ENCODE measurements at places on chromosomes 4 and X.

GRCh38 chr4:112721627-112722026 is 84.7 kb downstream of the LARP7 start:
- no peak for DNase-seq

DNA sequence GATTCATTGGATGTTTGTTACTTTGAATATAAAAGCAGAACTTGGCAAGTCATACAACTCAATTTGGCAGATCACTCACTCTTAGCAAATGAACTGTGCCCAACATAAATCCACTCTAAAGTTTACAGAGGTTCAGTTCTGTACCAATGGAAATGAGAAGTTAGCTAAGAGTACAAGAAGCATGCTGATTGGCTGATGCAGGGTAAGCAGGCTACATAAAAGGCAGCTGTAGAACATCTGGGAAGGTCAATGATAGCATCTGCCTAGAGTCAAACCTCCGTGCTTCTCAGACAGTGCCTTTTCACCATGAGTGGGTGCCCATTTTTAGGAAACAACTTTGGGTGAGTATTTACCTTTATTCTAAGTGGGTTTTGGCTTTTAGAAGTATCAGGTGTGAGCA is at the start of gene TDO2:
TDO2 (plus strand) TSS at position 244 of the 400 bp plus-strand sequence; CDS start at position 307, 63 bp downstream.
- no peak for DNase-seq

DNA sequence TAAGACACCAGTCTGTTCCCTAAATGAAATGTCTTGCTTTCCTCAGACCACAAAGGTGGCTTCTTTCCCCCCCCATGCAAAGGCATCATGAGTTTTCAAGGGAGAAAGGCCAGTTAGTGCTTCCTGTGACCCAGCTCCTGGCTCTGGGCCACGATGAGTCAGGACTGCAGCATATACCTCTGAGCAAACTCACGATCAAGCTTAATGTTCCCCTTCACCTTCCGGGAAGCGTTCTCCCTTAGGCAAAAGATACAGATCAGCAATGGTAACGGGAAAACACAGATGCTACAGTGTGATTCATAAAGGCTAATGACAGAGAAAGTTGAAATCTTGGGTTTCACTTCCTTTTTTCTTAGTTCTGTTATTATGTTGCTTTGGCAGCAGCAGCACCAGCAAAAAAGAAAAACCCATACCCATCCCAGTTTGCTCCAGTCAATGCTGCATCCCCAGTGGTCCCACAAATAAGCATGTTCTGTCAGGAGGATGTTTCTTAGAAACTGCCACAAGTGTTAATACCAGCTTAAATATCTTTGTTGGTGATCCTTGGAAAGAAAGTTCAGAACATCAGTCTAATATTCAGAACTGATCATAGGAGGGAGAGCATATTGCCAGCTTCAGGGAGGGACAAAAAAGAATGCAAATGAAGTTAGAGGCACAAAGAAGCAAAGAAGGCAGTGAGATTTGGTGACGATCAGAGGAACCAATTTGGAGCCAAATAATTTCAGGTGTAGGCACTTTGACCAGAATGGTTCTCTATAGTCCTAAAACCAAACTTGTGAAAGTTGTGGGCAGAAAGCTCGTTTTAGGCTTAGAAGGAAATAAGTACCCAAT is 41.2 kb downstream of the LONRF3 start:
- peak; percentile 77 for DNase-seq

GRCh38 chr4:127965062-127965802 is at the start of the genes ABHD18 and MFSD8:
ABHD18 (plus strand) TSS chr4:127965406; CDS start chr4:127982956, 17,550 bp downstream.
MFSD8 (minus strand) TSS chr4:127965173; CDS start chr4:127965133, 40 bp downstream.
- peak; percentile 96 for DNase-seq

DNA sequence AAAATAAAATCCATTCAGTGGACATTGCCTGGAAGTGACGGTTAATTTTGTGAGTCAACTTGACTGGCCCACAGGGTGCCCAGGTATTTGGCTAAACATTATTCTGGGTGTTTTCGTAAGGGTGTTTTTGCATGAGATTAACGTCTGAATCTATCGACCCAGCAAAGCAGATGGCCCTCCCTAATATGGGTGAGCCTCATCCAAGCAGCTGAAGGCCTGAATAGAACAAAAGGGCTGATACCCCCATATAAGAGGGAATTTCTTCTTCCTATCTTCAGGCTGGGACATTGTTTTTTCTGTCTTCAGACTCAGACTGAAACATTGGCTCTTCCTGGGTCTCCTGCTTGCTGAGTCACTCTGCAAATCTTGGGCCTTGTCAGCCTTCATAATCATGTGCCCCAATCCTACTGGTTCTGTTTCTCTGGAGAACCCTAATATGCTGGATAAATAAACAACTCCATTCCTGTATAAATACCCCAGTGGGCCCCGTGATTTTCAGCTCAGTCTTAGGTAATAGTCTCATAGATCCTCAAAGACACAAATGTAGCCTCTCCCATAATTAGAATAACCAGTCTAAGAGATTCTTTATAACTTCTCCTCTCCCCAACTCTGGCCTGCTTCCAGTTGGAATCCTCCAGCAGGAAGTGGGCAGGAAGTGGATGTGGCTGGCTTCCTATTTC is 33.1 kb upstream of the DDX3X start:
- DNase-seq, result peak; percentile 36

- peak; percentile 66 for DNase-seq
Measured at GRCh38 chr4:181971973-181972372, 271.2 kb upstream of the TENM3 start.

DNA sequence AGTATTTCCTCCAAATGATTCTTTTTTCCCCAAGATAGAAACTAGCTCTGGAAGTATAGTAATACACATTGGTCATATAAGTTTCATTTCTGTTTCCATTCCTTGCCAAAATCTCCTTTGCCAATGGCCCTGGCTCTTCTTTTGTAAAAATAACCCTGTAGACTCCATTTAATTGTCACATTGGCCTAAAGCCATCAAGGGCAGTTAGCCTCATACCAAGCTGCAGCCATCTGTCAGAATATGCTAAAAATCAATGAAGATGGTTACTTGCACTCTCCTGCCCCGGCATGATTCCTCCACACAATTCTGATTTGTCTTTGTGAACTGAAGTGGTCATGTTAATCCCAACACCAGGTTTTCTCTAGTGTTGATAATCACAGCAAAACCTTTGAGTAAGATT is 380.5 kb downstream of the SH2D1A start:
- no peak for DNase-seq

DNA sequence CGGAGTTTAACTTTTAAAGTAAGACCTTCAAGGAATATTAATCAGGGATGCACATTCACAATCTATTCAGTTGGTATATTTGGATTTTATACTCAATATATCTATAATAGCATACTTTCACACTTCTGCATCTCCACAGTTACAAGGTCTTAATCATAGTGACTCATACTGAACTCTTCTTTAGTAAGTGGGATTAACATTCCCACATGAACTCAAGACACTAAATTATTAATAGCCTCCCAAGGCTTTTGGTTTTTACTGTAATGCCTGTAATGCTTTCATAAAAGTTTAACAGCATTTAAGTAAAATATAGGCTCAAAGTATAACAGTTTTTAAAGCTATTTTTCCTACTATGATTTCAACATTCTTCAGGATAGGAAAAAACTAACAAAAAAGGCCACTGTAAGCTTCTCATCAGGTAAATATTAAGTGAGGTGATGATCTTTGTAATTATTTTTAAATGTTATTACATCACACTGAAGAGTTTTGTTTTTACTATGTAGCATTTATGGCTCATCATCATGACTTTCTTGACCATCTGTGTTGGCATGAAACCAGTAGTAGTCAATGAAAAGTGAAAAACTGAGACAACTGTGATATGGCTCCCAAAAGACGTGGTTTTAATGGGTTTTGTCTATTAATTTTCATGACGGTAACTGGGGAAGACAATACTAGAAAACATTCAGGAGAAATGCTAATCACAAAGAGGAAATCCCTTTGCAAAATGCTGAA is 91.5 kb upstream of the GALNT7 start:
- DNase-seq, result peak; percentile 78

- no peak for DNase-seq
Measured at GRCh38 chr4:15809466-15809865, 31.3 kb downstream of the CD38 start.

- no peak for DNase-seq
Measured at GRCh38 chrX:75603833-75604232, 81.0 kb upstream of the ZDHHC15 start.

- DNase-seq, result no peak
Measured at GRCh38 chr4:108662629-108663028, 12.2 kb downstream of the OSTC start.

DNA sequence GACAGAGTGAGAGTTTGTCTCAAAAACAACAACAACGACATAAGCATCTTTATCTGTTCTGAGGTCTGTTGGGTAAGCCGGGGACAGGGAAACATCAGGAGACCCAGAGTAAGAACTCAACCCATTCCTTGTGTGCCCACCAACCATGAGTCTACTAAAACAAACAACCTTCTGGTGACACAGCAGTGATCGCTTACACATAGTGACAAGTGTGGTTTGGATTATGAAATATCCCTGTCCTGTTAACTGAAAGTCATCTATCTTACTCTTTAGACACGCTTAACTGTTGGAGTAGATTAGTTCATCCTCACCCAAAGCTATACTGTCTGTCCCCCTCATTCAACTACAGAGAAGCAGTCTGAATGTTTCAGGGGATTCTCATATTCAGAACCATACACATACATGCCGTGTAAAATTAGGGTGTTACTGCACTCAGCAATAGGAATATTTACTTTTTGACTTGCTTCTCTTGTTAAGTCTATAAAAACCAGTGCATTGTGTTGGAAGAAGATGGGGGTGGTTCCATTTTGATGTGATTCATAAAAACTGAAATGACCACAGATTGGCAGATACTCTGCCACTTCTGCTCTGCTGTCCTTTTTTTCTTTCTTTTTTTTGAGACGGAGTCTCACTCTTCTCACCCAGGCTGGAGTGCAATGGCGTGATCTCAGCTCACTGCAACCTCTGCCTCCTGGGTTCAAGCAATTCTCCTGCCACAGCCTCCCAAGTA is 27.4 kb downstream of the PHKA2 start:
- DNase-seq, result no peak

DNA sequence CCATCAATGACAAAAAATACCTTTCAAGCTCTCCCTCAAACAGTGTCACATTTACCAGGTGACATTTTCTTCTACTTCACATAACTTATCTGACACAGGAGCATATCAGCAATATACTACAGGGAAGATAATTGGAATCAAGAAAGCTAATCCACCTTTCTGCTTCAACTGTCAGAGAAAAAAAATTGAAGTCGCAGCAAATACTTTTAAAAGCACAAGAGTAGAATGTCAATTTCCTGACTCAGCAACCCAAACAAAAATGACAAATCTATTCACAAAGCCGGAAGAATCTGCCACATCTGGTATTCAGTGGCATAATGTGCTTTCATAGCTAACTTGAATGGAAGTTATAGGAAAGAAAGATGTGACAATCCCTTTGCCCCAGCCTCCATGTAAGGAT is 36.7 kb downstream of the AGA start:
- DNase-seq, result peak; percentile 29

- DNase-seq, result no peak
Measured at GRCh38 chrX:85375333-85375738, 4.1 kb downstream of the POF1B start.

GRCh38 chr4:2937986-2938385 is 25.2 kb downstream of the NOP14 start:
- no peak for DNase-seq

- DNase-seq, result no peak
Measured at GRCh38 chr4:150826306-150826705, 188.8 kb downstream of the LRBA start.

- no peak for DNase-seq
Measured at GRCh38 chr4:168074861-168075260, 17.5 kb upstream of the ANXA10 start.

- DNase-seq, result peak; percentile 18
Measured at GRCh38 chr4:89657931-89658700, 178.8 kb downstream of the SNCA start.

DNA sequence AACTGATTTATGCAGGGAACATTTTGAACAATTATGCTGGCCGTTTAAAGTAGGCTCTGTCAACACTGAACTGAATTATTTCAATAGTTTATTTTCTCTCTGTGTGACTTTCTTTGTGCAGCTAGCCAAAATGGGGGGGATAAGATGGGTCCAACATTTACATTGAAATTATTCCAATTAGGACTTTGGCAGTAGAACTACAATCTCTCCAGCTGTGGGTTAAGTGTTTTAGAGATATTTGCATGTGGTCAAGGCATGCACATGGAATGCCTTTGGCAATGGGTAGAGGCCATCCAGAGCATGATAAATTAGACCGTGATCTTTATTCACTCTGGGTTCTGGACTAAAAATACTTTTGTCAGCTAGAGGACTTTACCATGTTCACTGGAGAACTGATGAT is 107.9 kb upstream of the ELOVL6 start:
- peak; percentile 81 for DNase-seq

DNA sequence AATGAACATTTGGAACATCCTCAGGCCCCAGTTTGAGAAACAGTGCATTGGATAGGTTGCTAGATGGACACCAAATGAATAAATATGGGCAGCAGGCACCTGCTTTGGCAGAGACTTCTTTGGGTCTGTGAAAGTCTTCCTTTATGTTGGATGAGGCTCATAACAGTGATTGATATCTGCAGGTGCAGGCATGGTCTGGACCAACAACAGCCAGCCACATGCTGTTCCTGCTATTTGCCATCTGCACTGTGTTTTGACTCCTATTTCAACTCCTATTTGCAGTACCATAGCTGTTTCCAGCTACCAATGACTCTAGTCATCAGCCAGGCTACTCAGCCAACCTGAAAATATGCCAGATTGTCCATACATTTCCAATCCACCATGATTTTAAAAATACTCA is 60.9 kb downstream of the ANAPC4 start:
- DNase-seq, result no peak

- DNase-seq, result no peak
Measured at GRCh38 chrX:151370906-151371305, 26.1 kb upstream of the VMA21 start.

DNA sequence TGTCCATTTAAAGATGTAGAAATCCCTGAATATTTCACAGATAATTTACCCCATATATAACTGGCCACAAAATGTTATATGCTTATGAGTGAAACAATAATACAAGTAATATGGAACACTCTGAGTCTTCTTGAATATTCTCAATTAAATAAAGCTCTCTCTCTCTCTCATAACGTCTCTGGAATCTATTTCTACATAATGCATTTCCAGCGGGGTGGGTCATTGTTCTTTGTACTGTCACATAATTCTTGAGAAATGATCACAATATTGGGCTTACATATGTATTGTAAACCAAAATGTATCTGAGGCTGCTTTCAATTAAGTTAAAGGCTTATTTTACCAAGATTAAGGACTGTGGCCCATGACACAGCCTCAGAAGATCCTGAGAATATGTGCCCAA is 596.3 kb downstream of the FAT4 start:
- no peak for DNase-seq

DNA sequence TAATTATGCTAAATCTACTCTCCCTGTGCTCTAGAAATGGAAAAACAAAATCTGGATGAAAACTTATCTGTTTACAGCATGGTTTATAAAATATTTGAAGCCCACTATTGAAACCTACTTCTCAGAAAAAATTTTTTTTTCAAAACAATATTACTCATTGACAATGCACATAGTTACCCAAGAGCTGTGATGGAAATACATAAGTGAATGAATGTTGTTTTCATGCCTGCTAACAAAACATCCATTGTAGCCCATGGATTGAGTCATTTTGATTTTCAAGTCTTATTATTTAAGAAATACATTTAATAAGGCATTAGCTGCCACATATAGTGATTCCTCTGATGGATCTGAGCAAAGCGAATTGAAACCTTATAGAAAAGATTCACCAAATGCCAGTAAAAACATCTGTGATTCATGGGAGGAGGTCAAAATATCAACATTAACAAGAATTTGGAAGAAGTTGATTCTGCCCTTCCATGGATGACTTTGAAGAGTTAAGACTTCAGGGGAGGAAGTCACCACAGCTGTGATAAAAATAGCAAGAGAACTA is 144.7 kb upstream of the HHIP start:
- DNase-seq, result no peak

GRCh38 chr4:186669159-186669731 is 54.4 kb downstream of the FAT1 start:
- peak; percentile 71 for DNase-seq

GRCh38 chr4:88729146-88729760 is 31.6 kb upstream of the NAP1L5 start:
- no peak for DNase-seq
